ENCODE measurements at places on chromosomes 5 and 9. TPM values are rescaled to one million over a fixed set of nuclear protein-coding genes. Genes with fewer than 3 reads are reported as not detected.
A peak's percentile ranks its signal among the peaks of the same experiment; 100 is the strongest.

- no peak for DNase-seq
Measured at GRCh38 chr9:122265149-122265915, 650 bp downstream of the MRRF start.

GRCh38 chr5:61256474-61256873 is 75.6 kb upstream of the ZSWIM6 start:
- peak; percentile 98 for DNase-seq

- DNase-seq = no peak
Measured at GRCh38 chr9:110648696-110649095, 19.9 kb upstream of the MUSK start.

DNA sequence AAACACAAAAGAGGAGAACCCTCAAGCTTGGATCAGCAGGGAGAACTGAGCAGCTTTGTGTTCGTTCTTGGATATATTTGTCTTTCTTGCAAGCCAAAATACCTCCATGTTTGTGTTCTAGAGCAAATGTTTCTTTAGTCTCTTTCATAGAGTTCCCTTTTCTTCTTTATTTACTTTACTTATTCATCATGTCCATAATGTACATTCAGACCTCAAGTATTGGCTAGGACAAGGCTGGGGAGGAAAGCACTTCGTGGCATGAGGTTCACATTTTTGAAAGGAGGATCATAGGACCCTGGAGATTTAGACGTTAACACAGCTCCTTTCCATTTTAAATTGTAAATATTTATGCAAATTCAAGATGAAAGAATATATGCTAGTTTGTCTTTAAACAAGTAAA is 590.2 kb upstream of the MEF2C start:
- DNase-seq = no peak

- DNase-seq = no peak
Measured at GRCh38 chr5:172180936-172181335, 7.1 kb downstream of the STK10 start.

DNA sequence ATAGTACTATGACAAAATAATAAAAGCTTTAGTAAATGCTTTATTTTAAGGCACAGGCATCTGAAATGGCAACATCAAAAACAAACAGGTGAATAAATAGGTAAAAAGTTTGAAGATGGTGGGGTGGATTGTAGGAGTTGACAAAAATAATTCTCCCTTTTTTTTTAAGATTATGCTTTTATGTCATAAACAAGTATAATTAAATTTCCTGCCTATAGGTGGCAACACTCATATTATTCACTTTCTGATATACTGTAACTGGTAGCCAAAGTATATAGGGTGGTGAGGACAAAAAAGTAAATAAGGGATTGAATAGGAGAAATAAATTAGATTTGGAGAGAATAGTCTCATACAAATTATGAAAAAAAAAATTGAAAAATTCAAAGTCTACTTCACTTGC is 120.0 kb upstream of the ACOT12 start:
- no peak for DNase-seq

DNA sequence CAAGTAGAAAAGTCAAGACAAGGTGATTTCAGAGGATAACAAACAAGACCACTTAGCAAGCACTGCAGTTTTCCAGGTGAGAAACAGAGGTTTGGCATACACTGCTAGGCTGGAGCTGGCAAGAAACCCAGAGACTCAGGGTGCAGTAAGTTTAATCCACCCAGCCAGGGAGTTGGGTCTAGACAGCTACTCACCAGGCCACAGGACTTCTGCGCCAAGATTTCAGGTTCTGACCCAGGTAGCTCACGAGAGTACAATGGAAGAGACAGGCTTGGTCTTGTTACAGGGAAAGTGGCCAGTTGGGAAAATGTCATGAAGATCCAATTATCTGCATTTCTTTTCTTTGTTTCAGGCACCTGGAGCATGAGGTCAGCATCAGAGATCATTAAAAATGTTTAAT is 9.8 kb downstream of the SMIM23 start:
- DNase-seq = no peak

GRCh38 chr9:87556821-87557220 is 59.2 kb downstream of the DAPK1 start:
- no peak for DNase-seq

GRCh38 chr5:159132429-159133040 is 32.8 kb upstream of the EBF1 start:
- no peak for DNase-seq

DNA sequence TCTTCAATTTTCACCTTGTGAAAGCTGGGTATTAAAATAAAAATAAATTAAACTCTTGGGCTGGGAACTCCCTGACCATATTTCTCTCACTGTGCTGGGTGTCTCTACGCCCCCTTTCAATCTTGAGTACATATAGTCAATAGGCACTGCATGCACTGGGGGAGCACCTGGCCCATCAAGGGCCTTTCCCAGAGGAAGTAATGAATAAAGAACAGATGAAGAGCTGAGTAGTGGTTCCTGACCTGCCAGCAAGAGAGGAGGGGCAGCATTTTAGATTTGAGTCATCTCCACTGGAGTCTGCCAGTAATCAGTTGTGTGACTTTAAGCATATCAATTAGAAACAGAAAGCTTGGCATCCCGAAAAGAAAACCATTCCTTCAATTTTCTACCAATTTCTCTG is 6.2 kb downstream of the MAPKAP1 start:
- peak; percentile 7 for DNase-seq

- DNase-seq = no peak
Measured at GRCh38 chr9:125486576-125486975, 220.4 kb downstream of the MAPKAP1 start.

DNA sequence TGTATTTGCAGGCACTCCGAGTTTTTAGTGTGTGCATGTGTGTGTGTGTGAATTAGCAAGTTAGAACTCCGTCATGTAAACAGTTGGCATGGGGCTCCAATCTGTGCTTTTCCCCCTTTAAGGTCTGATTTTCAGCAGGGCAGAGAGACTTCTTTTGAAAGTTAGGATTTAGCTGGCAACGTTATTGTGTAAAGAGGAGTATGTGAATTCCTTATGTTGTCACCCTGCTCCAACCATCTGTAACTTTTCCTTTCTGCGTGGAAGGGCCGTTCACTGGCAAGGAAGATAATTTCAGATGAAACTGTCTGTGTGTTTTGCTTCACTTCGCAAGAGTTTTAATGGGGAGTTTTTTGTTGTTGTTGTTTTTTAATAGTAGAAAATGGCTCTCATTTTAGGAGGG is 332 bp downstream of the SGCD start:
- DNase-seq = no peak

DNA sequence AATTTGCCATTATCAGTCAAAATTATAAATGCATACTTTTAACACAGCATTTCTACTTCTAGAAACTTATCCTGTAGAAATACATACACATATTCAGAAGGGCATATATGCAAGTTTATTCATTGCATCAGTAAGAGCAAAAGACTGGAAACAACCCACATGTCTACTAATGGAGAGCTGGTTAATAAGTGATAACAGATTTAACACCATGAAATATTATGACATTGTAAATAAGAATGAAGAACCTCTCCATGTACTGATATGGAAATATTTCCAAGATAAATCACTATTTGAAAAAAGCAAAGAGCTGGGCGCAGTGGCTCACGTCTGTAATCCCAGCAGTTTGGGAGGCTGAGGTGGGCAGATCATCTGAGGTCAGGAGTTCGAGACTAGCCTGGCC is 54.5 kb downstream of the ELOVL7 start:
- DNase-seq = no peak

The BNC2 gene
- 1.6 TPM for polyA plus RNA-seq

The HMCN2 gene
- 1.2 TPM for polyA plus RNA-seq

The FOXI1 gene
- polyA plus RNA-seq = not detected

The RETREG1 gene
- 18.8 TPM for polyA plus RNA-seq

The ZNF618 gene
- 3.0 TPM for polyA plus RNA-seq

The ADAMTS12 gene
- polyA plus RNA-seq = 1.2 TPM
